CD4-positive, alpha-beta T cell treated with Interleukin-4 for 4 hours (primary cell): ENCODE measurements at places on chromosomes 6 and 20.

- no peak for DNase-seq
Observed at GRCh38 chr6:8645212-8645611, 209.9 kb upstream of the SLC35B3 start.

DNA sequence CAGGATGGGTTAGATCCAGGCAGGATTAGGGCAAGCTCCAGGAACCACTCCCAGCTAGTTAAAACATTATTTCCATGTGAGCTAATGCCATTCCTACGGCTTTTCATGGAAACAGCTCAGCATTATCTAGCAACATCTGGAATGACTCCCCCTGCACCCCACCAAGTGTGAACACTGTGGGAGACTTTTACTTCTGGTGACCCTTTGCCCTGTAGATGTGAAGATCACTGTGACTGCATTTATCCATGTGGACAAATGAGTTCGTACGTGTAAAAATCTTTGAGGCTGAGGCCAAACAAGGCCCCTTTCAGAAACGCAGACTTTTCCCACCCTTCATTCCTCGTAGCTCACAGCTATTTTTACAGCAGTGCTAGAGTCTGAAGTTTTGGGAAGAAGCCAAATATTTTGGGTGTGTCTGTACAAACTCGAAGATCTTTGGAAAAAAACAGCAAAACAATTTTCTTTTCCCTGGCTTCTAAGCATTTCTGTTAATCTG is 221.8 kb upstream of the SOX4 start:
- no peak for DNase-seq

DNA sequence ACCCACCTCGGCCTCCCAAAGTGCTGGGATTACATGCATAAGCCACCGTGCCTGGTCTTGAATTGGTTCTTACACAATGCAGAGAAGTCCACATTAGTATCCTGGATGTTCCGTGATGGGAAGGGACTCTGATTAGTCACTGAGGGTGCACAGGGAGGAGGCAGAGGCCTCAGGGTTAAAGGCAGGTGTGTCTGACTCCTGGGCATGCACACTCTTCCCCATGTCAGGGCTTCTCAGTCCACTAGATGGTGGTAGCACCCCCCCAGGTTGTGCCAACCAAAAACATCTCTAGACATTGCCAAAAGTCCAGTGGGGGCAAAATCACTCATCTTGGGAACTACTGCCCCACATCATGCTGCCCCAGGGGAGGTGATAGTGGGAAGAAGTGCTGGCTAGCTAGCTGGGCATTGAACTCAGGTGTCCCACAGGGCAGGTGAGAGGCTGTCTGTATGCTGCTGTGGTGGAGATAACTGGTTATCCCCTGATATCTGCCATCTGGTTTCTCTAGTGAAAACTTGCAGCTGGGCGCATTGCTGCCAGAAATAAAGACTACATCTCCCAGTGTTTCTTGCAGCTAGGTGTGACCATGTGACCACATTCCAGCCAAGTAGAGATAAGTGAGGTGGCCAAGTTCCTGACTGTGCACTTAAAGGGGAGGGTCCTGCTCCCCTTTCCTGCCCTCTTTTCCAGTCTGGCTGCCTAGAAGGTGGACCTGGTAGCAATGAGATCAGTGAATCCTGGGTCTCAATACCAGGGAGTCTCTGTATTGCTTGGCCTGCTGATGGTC is 8.4 kb upstream of the NSFL1C start:
- DNase-seq, result no peak

DNA sequence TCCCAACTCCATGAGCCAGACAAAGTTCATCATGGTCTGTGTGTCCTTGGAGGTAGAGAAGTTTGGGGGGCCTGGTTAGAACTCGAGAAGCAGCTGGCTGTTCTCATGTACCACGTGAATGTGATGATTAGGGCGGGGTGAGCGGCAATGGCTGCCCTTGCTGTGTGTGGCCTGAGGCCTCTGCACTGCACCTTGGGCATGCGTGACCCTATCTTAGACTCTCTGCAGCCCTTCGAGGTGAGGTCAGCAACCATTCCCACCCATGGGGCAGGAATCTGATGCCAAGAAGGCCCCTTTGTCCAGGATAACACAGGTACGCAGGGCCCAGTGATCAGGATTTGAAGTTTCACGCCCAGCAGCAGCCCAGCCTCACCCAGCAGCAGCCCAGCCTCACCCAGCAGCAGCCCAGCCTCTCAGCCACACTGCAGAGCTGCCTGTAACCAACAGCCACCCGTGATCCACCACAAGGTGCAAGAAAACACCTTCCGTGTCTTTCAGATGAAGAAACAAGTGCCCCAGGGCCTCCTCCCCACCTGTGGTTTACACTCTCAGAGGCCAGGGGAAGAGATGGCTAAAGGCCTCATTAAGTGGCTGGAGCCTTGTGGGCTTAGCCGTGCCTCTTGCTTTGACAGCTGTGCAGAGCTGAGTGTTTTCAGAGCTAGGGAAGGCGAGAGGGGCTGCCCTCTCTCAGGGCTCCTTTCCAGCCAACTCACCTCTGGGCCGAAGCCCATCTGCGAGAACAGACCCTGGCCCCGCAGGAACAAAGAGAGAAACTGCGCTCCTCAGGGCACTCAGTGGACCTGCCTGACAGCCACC is 195.2 kb upstream of the CDH4 start:
- DNase-seq, result no peak

DNA sequence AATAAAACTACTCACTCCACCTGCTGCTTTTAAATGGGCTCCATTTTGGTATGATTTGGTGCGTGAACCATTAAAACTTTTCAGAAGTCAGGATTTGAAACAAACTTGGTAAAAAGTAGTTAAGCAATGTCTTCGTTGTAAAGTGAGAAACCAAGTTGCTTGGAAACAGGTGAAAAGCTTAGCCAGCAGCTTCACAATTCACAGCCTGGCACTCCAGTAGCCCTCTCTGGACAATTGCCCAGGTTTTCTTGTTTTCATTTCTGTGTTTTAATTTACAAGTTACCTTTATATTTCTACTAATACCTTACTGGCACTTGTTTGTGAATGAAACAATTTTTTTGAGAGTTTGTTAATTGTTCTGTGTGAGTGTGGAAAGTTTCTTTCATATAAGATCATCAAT is 12.8 kb downstream of the NT5E start:
- DNase-seq, result no peak

DNA sequence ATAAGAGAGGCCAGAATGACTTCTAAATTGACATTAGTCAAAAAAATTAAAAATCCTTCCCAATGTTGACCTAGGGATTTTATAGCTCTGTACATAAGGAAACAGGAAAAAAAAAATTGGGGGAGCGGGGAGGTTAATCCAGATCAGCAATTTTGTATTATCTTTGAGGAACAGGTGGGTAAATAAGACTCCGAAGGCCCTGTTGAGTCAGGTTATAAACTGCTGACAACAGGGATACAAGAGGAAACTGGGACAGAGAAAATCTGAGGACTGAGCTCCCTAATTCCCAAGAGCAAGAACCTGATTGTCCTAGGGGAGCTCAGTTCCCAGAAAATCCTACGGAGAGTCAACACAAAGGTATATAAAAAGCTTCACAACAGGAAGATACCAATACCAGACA is 26.8 kb upstream of the CRIP3 start:
- no peak for DNase-seq

DNA sequence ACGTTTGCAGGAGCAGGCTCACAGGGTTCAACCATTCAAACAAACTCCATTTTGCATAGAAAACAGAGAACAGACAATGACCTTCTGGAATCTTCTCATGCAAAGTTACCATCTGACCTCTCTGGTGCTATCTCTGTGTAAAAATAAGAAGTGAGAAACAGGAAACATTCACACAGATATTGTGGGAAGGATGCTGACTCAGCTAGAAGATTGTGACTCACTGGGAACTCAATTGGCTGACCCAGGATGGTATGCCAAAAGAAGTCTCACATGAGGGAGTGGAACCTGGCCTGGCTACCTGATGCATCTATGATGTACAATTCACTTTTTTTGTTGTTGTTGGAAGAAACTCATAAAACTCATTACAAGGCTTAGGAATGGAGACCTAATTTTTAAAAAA is 61.1 kb upstream of the TBX18 start:
- DNase-seq, result no peak

GRCh38 chr6:134229520-134229919 is 88.4 kb downstream of the SGK1 start:
- no peak for DNase-seq

DNA sequence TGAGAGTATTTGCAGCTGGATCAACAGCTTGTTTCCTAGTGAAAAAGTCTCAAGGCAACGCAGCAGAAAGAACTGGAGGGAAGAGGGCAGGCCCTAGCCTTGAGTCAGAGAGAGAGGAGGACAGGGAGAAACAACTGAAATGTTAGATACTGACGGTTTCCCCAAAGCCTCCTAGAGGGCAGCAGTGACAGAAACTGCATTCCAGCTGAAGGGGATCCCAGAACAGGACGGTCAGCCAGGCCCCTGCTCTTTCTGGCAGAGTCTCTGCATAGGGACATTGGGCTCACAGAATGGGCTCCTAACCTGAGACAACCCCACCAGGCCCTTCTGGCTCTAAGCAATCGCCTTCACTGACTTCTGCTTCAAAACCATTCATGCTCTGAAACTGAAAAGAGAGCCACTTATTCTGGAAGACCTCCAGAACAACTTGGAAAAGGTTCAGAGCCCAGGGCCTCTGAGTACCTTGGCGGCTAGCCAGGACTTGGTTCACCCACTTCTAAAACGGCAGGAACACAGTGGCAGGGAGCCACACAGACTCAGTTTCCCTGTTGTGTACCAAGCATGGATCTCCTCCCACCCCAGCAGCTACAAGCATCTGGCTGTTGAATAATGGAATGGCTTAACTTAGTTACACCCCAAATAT is 72.9 kb downstream of the PSMB1 start:
- DNase-seq, result no peak

DNA sequence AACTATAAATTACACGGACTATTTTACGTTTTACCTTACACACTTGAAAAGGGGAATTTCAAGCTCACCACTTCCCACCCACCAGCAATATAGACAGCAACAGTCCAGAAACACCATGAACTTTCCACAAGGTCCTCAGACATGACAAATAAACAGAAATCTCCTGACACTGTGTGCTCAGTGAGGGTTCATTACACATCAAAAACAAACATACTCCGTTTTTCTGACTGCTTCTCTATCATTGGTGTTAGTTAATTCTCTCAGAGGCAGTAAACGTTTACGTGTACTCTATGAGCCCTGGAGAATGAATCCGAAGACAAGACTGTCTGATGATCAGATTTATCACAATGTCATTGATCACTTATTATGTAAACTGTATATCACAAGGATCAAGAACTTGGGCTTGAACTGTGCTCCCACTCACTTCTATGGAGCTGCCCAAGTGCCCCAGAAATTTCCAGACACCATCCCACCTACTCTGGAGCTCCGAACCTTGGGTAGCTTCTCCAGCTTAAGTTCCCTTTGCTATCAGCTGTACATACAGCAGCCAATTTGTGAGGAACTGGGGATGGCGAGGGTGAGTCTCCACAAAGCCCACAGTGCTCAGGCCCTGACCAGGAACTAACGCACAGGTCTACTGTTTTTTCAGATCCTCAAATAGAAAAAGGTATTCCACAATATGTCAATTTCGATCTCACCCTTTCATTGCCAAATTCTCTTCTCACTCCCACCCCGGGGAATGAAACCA is 86.0 kb downstream of the ALDH8A1 start:
- no peak for DNase-seq

- DNase-seq, result no peak
Observed at GRCh38 chr6:52498538-52499017, 78.3 kb downstream of the TRAM2 start.

DNA sequence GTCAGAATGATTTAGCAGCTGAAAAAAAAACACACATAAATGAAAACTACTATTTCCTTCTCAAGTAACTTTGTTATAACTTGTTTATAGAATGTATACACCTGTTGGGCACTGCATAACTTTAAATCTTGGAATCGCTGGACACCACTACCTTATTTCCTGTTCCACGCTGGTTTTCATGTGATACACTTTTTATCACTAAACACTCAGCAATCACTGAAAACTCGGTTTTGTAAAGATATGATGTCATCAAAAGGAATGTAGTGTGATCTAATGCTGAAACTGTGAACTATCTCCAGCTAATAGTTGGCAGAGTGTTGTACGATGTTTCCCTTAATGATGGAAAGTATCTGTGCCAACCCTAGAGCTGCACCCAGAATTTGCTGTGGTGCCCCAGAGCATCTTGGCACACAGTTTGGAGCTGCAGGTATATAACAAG is 127.9 kb downstream of the BACH2 start:
- no peak for DNase-seq

DNA sequence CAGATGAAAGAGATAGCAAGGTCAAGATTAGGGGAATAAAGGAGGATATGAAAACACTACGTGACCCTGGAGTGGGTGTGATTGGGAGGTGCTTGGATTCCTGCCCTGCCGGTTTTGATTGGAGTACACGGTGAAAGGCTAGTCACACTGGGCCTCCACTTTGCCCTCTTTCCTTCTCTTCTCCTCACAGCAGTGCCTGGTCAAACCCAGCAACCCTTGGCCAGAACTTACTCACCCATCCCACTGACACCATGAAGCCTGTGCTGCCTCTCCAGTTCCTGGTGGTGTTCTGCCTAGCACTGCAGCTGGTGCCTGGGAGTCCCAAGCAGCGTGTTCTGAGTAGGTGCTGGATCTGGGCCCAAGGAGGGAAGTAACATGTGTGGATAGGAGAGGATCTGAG is at the start of gene WFDC13:
Gene WFDC13 (plus strand): TSS at position 166 of the 400 bp plus-strand sequence. CDS start 86 bp downstream, at position 252.
- no peak for DNase-seq

- DNase-seq, result no peak
Observed at GRCh38 chr20:8568075-8568474, 436.0 kb downstream of the PLCB1 start.

DNA sequence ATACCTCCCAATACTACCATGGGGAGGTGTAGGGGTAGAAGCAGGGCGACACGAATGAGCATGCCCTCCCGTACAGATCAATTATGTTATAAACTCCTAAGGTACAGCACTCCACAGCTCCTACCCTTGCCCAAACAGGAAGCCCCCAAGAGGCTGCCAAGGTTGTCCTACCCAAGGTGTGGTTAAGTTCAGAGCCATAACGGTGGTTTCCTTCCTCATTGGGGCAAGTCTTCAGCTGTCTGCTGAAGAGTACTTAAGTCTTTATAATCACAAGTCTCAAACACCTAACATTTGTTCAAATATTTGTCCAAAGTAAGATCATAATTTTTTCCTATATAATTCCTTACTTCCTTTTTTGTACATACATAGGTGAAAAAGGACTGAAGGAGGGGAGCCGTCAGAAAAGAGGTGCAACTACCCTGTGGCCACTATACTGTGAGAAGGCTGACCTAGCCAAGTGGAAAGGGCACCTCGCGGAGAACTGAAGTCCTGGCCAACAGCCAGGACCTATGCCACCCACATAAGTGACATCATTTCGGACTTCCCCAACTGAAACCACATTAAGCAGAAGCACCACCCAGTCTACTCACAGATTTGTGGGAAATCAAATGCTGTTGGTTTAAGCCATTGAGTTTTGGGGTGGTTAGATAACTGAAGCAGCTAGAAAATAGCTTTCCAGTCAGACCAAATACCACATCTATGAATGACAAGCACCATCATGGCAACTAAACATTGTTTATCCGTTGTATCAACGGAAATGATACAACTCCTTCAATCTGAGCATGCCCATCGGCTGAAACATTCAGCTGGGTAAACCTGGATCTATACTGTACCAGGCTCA is 2.9 kb upstream of the RAB22A start:
- peak; percentile 98 for DNase-seq
